Posterior cingulate gyrus (tissue), 11 donors: ENCODE measurements at places on chromosomes 16 and 17.

GRCh38 chr17:82343560-82343959 is 10.0 kb upstream of the SECTM1 start:
- DNase-seq = no peak

- DNase-seq = no peak
Measured at GRCh38 chr17:74099442-74100340, 103.8 kb upstream of the RPL38 start.

- no peak for DNase-seq
Measured at GRCh38 chr17:61362852-61363600, 36.6 kb upstream of the TBX2 start.

DNA sequence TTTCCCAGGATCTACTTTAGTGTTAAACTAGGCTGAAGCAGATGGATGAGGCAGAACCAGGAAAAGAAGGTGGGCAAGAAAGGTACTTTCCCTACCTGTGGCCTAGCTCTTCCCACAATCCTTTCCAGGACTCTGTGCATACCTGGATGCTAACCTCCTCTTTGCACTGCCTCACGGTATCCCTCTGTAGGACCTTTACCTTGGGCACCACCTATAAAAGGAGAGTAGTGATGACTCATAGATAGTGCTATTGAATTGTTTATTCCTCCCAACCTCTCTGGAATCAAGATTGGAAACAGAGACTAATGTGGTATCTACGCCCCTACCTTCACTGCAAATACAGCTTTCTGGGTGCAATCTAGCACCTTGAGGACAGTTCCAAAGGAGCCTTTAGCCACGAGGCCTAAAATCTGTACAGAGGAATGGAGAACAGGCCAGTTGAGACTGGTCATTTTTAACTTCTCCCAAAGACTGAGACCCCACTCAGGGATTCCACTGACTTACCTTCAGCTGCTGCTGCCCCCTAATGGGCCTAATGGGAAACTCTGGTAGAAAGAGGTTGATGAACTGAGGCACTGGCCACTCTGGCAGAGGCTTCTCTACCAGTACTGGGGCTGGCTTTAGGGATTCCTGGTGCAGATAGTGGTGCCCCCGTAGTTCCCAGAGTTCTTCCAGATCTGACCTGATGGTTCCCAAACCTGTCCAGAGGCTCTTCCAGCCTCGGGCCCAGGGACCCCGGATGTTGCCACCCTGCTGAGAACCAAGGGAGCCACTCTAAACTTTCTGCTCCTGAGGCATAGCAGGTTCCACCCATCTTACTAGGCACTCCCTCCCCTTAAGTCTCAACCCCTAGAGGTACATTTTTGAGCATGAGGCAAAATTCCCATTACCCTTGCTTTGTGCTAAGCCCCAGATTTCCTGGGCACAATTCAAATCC is 781 bp downstream of the RSKR start:
- no peak for DNase-seq

DNA sequence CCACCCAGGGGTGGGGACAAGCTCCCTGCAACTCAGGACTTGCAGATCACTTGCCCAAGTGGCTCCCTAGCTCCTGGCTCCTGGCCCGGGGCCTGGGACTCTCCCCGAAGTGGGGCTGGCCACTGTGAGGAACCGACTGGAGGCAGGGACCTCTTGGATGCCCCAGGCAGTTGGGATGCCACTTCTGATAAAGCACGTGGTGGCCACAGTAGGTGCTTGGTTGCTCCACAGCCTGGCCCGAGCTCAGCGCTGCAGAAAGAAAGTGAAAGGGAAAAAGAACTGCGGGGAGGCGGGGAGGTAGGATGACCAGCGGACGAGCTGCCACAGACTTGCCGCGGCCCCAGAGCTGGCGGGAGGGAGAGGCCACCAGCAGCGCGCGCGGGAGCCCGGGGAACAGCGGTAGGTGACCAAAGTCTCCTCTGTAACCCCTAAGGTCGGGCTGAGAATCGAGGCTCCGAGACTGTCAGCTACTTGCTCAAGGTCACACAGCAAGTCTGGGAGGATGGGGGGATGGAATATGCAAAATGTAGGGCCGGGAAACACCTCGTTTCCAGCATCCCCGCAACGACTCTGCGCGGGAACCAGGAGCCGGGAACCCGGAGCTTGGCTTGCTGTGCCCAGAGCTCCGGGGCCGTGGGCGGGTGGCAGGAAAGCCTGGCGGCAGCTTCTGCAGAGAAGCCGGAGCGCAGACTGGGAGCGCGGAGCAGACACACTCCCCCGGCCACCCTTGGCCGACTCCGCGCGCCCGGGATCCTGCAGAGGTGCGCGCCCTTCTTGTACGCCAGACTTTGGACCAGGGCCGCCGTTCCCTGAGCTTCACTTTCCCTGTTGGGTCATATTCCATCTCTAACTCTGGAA is 1.9 kb downstream of the CIITA start:
- DNase-seq = peak; percentile 34

DNA sequence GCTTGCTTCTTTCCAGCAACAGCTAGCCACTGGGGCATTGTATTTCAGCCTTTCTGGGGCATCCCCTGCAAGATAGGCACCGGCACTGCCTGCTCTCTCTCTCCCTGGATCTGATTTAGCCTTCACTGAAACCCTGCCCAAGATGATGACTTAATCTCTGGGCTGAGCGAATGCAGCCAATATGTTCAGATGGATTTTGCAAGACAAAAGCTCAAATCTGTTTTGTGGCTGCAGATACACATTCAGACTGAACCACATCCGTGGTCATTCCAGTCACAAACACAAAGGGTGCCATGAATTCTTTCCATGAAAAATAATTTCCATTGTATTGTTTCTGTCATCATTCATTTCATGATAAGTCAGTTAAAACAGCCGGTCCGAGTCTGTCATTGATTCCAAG is 24.2 kb downstream of the SOST start:
- DNase-seq = no peak

DNA sequence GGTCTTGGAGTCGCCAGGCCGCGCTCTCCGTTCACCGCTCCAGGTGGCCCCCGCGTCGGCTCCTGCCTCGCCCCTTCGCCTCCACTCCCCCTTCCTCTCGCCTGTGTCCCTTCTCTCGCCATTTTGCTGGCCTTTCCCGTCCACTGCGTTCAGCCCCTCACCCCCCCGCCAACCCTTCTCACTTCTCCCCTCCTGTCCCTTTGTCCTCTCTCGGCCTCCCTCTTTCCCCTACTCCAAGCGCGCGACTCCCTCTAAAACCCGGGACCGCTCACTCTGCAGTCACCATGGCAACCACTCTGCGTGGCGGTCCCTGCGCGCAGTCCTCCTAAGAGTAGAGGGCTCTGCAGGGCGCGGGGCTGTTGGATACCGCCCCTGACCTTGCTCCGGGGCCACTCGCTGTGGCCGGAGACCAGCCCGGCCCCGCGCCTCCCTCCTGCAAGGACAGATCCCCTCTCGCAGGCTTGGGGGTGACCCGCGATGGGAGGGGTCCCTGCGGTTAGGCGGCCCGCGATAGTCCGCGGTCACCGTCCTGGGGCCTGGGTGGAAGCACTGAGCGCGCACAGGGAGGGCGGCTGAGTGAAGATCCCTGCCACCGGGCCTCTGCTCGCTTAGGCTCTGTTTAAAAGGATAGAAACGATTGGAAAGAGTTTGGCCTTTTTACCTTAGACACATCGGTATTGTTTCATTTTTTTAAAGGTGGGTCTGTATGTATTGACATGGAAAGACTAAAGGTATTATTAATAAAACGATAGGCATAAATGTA is 454 bp downstream of the CCDC40 start:
- no peak for DNase-seq

- no peak for DNase-seq
Measured at GRCh38 chr17:60300011-60300410, 91.9 kb downstream of the USP32 start.

DNA sequence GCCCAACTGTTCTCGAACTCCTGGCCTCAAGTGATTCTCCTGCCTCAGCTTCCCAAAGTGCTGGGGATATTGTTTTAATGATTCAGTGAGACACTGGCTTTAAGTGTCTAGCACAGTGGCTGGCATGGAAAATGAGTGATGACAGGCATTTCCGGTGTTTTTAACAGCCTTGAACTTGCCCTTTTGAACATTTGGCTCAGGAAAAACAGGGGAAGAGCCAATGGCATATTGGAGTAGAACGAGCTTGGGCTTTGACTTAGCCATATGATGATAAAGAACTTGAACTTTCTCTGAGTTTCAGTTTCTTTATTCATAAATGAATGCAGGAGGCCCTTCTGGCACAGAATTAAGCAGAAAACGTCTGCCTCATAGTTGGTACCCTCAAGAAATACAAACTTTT is 145.0 kb upstream of the HS3ST4 start:
- DNase-seq = no peak

GRCh38 chr17:6358131-6358530 is 76.8 kb downstream of the AIPL1 start:
- DNase-seq = no peak

DNA sequence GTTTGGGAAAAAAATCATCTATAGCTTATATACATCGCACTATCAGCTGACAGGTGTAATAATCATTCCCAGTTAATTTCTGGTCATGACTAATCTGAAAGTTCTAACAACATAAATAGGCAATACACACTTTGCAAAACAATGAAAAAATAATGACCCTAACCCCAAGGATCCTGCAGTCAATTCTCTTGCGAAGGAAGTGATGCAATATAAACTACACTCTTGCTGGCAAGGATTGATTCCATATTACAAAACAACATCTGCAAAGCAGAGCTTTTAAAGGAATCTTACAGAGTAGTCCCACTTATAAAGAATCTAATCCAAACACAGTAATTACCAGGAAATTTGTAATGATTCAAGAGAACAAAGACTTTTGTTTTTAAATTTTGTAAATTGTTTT is 73.4 kb downstream of the MYO1D start:
- DNase-seq = no peak

- peak; percentile 70 for DNase-seq
Measured at GRCh38 chr17:83067718-83068261, 11.6 kb upstream of the METRNL start.

DNA sequence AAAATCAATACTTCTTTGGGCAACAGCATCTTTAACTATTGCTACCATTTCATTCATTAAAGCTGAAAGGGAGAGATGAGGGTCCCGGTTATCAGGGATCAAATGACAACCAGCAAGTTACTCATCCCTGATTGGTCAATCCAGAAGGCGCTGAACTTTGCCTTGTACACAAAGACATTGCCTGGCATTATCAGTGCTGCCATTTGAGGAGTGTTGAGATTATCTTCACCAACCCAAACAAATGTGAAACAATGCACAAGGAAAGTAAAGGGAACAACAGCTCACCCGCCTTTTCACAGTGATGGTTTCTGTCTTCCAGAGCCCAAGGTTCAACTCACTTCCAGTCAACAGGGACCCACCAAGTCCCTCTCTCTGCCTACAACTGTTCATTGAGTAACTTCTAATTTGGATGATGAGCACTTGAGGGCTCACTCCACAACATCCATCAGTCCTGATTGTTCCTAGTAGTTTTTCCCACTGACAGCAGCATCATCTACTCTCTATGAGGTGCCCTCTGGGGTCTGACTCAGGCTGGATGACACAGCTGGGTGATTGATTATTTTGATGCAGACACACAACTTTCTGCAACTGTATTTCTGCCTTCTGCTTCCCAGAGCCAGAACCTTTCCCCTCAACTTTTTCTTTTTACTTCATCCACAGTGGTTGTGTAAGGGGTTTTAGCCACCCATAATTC is 32.0 kb downstream of the LYRM9 start:
- DNase-seq = no peak

- no peak for DNase-seq
Measured at GRCh38 chr16:78154729-78155461, 55.4 kb downstream of the WWOX start.

GRCh38 chr16:58459344-58460218 is 40.4 kb upstream of the NDRG4 start:
- DNase-seq = no peak

DNA sequence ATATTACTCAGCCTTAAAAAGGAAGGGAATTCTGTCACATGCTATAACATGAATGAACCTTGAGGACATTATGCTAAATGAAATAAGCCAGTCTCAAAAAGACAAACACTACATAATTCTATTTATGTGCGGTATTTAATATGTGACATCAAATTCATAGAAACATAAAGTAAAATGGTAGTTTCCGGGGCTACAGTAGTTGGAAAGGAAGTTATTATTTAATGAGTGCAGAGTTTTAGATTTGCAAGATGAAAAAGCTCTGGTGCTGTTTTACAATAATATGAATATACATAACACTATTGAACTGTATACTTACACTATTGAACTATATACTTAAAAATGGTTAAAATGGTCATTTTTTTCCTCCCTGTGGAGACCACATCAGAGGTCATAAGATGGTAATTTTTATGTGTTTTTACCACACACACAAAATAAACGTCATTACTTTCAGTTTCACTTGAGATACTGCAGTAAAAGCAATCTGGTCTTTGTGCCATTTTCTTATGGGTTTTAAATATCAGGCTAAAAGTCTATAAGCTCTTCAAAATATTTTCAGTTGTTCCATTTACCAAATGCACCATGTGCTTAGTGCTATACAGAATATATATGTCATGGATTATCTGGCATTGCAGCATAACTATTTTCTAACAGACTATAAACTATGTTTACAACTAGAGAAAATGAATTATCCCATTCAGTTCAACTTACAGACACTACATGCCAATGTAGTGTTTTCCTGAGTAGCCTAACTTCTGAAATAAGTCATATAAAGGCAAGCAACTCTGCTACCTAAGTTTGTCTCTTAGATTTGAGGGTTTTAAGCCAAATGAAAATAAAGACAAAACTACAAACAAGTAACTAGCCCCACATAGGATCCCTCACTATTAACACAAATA is 90.9 kb downstream of the SPAG9 start:
- DNase-seq = no peak
